ENCODE measurements at places on chromosomes 12 and 14.

DNA sequence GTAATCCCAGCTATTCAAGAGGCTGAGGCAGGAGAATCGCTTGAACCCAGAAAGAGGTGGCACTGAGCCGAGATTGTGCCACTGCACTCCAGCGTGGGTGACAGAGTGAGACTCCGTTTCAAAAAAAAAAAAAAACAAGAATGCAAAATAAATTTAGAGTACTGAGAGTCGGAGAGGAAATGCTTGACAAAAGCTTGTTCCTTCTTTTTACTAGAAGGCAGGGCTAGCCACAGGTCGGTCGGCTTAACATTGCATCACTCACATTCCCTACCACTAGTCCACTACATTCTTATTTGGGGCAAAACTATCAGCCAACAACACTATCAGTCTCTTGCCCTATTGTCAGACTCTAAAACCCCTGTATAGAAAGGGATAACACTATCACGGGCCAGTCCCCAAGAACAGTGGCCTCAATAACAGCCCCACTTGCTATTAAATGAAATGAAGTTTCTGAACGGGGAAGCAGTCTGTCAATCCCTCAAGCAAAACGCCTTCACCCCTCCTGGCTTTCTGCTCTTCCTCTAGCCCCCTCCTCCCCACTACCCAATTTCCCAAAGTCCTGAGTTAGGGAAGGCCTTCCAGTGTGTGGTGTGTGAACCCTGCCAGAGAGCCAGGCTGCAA lies 1.0 kb downstream of the RNF41 start:
- peak; percentile 66 for DNase-seq

GRCh38 chr12:126198516-126198915 lies 1133.3 kb downstream of the AACS start:
- no peak for DNase-seq

DNA sequence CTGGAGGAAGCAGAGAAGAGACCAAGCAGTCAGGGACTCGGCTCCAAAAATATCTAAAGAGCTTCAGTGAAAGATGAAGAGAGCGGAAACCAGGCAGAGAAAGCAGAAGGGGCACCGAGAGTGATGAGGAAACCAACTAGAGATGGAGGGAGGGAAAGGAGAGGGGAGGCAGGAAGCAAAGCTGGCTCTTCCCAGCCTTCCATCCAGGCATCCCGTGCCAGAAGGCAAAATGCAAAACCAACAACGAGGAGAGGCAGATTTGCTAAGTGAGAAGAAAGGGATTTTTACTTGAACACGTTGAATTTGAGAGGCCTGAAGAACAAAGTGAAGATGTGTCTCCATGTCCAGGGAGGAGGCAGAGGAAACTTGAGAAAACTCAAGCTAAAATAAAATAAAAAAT lies 90.1 kb downstream of the NUAK1 start:
- no peak for DNase-seq

GRCh38 chr12:132618683-132619043 lies at the start of gene P2RX2:
Gene P2RX2, plus strand, starts transcription at chr12:132618776. Its CDS starts 41 bp downstream, at chr12:132618817.
- no peak for DNase-seq

- peak; percentile 61 for DNase-seq
Measured at GRCh38 chr14:55329999-55330710, 58.9 kb downstream of the FBXO34 start.

GRCh38 chr14:50615552-50615951 lies 52.6 kb downstream of the SAV1 start:
- DNase-seq = no peak

DNA sequence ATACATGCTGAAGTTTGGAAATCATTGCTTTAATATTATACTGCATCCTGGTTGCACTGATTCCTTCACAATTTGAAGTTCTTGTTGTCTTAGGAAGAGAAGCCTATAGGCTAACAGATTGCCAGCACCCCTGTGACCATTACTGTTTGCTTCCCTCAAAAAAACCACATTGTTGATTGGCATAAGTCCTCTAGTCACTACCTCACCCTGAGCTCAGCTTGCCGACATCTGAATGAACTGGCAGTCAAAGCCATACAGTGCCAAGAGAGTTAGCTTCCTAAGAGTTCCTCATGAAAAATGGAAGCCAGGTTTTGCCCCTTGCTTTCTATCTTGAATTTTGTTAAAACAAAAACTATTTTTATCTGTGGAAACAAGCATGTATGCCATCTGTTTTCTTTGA lies 276.1 kb downstream of the SYT1 start:
- no peak for DNase-seq

GRCh38 chr14:103718572-103718971 lies 3.0 kb downstream of the ZFYVE21 start:
- peak; percentile 62 for DNase-seq

DNA sequence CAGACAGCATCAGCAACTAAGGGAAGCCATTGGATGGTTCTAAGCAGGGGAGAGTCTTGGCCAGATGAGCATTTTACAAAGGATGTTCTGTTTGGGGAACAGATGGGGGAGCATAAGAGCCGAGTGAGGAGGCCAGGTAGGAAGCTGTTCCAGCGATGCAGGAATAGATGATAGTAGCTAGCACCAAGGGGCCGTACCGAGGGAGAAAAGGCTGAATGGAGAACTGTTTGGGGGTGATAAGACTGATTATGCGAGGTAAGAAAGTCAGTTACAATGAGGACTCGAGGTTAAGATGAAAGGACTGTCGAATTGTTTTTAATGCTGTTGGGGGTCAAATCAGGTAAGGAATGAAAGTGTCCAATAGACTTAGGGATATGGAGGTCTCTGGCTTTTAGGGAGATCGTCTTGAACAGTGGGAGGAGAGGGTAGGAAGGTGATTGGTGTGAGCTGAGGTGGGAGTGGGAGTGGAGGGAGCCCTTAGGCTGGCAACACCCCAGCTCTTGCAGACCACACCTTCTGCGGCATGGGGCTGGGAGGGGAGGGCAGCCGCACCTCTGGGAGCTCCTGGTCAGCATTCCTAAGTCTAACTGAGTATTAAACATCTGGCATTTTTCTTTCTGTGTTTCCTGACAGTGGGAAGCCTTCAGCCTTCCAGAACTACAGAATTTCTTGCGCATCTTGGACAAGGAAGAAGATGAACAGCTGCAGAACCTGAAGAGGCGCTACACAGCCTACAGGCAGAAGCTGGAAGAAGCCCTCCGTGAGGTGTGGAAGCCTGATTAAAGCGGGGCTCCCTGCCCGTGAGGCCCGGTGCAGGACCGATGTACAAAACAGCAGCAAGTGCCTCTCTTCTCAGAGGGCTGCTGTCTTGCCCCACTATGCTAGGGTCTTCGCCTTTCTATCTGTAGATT lies 64.8 kb downstream of the GNS start:
- DNase-seq = no peak

DNA sequence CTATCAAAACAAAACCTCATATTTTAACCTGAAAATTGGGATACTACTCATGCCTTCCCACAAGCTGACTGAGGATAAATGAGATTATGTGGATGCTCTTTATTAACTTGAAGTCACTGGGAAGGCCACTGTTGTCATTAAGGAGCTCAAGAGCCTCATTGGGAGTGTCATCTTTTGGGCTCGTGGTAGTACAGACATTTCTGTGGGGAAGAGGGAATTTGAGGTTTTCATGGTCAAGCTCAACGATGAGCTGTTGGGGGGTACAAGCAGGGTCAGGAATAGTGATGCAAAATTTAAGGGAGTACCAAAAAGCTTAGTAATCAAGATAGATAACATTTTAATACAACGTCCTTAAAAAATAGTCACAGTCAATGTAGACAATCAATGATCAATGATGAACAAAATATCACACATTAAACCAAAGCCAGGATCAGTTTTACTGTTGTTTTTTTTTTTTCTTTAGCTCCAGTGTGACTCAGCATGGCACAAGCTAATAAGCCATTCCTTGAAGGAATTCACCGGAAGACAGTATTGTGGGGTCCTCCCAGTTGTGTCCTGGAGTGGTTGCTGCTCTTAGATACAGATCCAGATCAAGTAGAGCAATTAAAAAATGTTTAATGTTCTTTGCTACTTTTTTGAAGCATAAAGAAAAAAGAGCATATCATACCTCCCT lies 130.9 kb downstream of the C12orf75 start:
- DNase-seq = peak; percentile 47

- no peak for DNase-seq
Measured at GRCh38 chr14:89614009-89614691, 197.1 kb upstream of the FOXN3 start.

GRCh38 chr12:62098132-62098531 lies 162.1 kb upstream of the USP15 start:
- DNase-seq = no peak

DNA sequence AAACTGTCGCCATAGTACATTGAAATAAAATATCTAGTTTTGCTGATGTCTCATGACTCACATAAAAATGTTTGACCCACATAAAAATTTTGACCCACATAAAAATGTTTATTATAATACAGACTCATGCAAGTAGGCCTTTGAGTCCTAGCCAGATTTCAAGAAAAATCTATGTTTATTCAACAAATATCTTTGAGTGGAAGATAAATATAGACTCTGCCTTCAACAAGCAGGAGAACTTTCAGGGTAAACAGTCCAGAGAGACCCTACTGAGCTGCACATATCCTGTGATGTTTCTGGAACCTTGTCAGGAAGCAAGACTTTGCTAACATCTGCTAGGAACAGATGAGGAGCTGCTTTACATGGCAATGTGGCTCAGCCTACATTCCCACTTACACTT lies 283.1 kb downstream of the MDGA2 start:
- no peak for DNase-seq

DNA sequence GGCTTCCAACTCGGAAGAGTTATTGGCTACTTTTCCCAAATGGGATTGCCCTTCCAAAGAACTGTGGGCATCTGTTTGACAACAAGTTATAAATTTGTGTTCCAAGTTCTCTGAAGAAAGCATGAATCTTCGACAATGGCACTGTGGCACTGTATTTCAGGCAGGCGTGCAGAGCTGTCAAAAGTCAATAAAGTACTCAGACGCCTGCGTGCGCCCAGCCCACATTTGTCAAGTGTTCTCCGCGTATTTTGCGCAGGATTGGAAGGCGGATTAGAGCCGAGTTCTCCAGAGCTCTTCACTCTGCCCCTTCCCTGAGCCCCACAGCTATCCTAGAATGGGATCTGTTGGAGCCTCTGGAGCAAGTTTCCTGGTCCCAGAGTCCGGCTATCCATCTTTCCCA lies 103.2 kb downstream of the SLC25A47 start:
- DNase-seq = no peak

DNA sequence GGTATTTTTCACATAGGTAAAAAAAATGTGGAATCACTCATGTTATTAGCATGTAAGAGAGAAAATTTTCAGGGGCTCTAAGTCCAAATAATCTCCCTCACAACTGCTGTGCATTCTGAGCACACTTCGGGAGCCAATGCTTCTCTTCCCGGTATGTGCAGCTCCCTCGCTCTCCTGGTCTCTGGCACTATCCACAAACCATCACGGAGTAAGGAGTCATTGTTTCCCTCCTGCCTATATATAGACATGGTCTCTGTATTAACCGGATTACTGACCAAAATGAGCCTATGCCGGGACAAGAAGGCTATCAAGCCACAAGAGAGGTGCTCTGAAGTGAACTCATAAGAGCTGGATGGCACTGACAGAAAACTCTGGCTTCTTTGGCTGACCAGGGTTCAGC lies 13.4 kb downstream of the HECTD4 start:
- no peak for DNase-seq

DNA sequence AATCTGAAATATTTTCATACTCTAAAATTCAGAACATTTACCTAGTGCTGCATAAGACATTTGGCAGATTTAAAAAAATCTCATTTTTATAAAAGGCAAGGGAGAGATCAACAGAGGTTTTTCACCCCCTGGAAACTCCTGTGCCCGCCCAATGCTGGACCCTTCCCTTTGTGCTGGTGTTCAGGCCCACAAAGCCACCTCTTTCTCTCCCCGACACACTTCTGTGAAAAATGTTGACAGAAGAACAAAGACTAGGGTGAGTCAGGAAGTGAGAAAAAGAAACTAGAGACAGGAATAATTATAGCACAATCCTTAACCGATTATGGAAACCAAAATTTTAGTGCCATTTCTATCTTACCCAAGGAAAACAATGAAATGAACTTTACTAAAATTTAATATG lies 197.7 kb upstream of the STXBP6 start:
- no peak for DNase-seq

DNA sequence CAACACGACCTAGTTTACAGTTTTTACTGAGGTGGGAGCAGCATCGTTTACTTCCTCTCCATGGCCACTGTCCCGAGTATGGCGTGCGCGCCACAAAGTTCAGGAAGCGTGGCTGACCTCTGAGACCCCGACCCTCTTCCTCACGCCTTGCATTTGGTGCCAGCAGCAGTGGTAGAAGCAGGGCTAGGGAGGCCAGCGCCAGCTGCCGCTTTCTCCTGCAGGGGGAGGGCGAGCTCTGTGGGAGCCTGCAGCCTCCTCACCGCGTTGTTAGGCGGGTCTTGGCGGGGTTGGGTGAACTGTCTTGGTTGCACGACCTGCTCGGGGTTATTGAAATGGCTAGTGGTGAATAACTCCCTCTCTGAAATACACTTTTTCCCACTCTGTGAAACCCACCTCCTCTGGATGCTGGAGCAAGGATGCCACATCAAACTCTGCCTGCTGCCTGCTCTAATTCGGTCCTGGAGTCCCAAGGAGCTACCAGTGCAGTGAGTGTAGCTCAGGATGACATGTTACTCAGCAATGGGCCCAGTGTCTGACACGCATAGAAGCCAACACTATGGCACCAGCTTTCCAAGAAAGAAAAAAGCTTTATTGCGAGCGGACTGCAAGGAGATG lies 22.3 kb upstream of the TDRD9 start:
- peak; percentile 27 for DNase-seq

- DNase-seq = peak; percentile 93
Measured at GRCh38 chr14:55129428-55130195, 560 bp downstream of the LGALS3 start.

DNA sequence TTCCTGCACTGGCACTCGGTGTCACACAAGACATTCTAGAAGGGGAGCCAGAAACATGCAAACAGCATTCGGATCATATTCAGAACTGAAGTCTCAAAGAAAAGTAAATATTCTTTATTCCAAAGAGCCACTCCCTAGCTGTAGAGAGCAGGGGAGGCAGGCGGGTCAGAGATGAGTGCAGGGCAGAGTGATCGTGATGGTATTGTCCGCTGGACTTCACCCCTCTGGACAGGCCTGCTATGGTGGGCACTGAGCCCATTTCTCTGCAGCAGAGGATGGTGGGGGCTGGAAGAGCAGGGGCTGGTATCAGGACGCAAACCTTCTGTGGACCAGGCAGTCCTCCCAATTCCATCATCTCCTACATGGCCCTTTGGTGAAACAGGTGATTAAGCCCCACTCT lies 25.6 kb downstream of the IRF2BPL start:
- DNase-seq = no peak

GRCh38 chr14:67285876-67286452 lies 44.7 kb downstream of the PALS1 start:
- DNase-seq = peak; percentile 62

- DNase-seq = peak; percentile 17
Measured at GRCh38 chr12:100020370-100020769, 35.6 kb upstream of the ANKS1B start.

DNA sequence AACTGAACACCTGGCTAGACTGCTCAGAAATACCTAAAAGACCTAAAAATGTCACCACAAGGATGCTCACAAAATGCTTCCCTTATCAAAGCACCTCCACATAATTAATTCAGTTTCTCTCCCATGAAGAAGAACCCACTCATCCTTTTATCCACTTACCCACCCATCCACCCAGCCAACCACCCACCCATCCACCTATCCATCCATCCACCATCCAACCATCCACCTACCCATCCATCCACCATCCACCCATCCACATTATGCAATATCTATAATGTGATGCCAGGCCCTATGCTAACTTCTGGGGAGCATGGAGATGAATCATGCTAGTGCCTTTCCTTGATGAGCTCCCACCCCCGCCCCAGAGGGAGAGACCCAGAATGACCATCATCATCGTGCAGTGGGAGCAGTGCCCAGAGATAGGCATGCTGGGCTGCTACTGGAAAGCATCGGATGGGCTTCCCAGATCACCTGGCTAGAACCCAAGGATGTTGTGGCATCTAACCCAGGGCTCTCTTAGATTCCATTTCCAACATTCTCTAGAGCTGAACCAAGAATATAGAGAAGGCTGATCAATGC lies 166.6 kb downstream of the TTC7B start:
- no peak for DNase-seq
